Activated B cell treated with CpG ODN at 0.5 μM for 24 hours (primary cell): ENCODE measurements at places on chromosomes 11 and 22.

GRCh38 chr11:107785401-107785800 lies 73.2 kb downstream of the SLC35F2 start:
- DNase-seq: no peak

- no peak for DNase-seq
Observed at GRCh38 chr11:8715501-8715900, 32.9 kb downstream of the RPL27A start.

- no peak for DNase-seq
Observed at GRCh38 chr11:64934682-64935358, 873 bp downstream of the GPHA2 start.

GRCh38 chr11:70645537-70645936 lies 247.2 kb downstream of the CTTN start:
- DNase-seq: no peak

GRCh38 chr11:35619116-35619854 lies 1.0 kb downstream of the FJX1 start:
- DNase-seq: peak; percentile 21

DNA sequence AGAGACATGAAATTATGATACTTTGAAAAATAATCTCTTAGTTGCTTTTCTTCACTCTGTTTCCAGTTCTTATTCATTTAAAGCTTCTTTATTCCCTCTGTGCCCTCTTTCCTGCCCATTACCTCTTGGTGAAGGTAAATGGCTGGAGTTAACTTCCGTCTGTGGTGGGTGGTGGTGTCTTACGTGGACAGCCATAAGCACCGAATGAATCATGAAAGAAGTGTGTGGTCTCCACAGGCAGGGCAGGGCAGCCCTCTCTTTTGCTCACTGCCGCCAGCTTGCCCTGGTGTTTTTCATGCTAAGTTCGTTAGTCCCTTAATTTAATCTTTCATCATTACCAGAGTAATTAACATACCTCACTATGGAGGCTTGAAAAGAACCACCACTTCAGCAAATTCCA lies 98.7 kb upstream of the SORL1-AS1 start:
- no peak for DNase-seq

- DNase-seq: no peak
Observed at GRCh38 chr22:24144778-24145085, 36.6 kb upstream of the SUSD2 start.
